Fibroblast of skin of abdomen (primary cell): ENCODE measurements at places on chromosomes 2 and 18.

- no peak for DNase-seq
These were observed 32.3 kb downstream of the ITSN2 start for GRCh38 chr2:24328010-24328409.

DNA sequence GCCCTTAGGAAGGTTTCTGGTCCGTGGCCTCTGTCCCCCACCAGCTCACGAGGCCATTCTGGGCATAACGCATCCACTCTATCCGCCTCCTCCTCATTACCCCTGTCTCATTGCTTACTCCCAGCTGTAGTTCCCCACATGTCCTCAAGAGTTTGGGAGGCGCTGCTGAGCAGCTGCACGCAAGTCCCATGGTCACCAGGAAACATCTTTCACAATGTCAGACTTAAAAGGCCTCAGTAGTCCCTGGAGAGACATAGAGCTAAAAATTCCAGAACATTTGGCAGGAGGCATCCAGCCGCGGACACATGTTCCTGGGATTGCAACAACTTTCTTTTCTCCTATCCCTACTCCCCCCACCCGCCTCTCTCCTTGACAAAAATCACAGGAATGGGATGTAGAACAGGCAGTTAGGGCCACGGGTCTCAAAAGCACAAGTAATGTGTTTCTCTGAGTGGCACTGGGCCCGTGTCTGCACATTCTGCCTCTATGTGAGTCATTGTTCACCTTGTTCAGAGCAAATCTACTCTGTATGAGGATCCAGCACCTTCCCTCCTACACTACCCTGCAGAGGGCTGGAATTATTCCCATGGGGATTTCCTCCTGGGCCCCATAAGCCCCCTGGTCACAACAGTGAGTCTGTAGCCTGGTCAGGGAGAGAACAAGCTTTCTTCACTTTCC, 8.1 kb downstream of the LBH start:
- peak; percentile 93 for DNase-seq

GRCh38 chr18:73511771-73512503, 635.7 kb downstream of the FBXO15 start:
- peak; percentile 42 for DNase-seq

DNA sequence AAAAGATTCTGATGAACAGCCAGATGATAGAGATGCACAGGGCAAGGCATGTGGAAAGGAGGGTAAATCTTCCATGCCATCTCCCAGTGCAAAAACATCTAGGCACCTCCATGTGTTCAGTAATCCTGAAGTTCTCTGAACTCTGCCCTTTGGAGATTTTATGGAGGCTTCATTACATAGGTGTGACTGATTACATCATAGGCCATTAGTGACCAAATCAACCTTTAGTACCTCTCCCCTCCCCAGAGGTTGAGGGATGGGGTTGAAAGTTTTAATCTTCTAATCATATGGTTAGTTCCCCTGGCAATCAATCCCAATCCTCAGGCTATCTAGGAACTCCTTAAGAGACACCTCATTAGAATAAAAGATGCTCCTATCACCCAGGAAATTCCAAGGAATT, 2190.2 kb upstream of the PIK3C3 start:
- DNase-seq: no peak

DNA sequence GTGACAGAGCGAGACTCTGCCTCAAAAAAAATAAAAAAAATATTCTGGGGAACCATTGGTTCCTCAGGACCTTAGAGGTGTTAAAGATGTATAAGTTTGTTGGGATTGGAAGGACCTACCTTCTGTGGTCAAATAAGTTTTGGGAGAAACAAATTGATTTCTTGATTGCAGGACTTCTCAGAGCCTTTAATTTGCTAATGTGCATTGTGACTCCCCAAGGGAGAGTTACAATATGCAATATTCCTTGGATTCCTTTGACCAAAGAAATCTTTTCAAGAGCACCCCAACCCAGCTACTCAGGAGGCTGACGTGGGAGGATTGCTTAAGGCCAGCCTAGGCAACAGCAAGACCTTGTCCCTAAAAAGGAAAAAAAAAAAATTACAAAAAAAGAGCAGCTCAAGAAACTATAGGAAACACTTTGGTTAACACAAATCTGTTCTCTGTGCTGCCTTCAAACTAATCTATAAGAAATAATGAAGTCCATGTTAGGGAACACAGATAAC, 6.5 kb downstream of the NAGK start:
- DNase-seq: no peak

DNA sequence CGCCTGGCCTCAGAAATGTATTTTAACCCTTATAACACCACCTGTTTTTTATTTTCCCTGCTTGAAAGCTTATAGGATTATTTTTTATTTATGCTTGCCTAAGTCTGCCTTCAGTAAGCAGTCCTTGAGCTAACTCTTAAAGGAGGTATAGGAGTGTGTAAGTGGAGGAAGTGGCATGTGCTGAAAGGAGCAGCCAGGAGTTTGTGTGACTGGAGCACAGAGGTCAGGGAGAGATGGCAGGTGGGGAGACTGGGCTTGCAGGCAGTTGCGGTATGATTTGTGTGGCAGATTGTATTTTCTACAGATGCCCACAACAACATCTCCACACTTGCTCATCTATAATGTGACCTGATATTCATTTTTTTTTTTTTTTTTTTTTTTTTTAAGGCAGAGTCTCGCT, 27.2 kb upstream of the PAIP2B start:
- no peak for DNase-seq

DNA sequence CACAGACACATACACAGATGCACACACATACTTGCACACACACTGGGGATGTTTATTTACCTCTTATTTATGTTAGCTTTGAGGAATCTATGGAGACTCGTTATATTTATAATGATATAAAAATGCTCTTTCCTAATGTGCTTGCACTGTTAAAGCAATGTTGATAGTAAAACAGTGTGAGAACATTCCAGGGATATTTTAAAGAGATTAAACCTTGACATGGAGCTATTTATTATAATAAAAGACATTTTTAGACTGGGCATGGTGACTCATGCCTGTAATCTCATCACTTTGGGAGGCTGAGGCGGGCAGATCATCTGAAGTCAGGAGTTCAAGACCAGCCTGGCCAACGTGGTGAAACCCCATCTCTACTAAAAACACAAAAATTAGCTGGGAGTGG, 557.3 kb upstream of the ZNF804A start:
- peak; percentile 9 for DNase-seq

DNA sequence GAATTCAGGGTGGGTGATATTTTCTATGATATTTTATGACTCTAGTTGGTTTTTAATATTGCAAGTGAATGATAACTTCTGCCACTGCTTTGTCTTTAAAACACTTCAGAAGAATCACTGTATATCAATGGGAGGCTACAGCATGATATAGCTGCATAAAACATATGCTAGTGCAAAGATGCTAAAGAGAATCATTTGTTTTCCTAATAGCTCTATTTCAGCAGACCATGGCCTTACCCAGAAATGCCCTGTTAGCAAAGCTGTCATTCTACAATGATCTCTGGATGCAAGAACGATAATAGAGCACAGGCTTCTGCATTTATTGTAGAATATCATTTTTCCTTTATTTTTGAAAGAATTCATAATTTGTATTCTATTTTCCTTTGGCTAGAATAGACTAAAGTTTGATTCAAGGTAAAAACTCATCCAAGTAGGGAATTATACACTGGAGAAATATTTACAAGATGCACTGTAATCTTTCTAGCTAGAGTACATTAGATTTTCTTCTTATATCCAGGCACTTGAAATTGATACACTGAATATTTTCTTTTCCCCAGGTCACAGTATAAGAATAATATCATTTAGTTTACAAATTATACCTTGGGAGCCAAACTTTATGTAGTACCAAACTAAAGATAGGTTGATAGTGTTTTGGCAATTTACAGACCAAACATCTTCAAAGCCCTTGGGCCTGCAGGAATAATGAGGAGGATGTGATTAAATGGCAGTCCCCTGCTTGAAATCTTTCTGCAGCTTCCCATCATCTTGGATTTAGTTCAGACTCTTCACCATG, 252.6 kb upstream of the LINC00305 start:
- DNase-seq: no peak

GRCh38 chr2:19851116-19851695, 50.6 kb downstream of the TTC32 start:
- DNase-seq: no peak

- DNase-seq: no peak
These were observed 124.9 kb upstream of the SMAD7 start for GRCh38 chr18:49075681-49076080.

DNA sequence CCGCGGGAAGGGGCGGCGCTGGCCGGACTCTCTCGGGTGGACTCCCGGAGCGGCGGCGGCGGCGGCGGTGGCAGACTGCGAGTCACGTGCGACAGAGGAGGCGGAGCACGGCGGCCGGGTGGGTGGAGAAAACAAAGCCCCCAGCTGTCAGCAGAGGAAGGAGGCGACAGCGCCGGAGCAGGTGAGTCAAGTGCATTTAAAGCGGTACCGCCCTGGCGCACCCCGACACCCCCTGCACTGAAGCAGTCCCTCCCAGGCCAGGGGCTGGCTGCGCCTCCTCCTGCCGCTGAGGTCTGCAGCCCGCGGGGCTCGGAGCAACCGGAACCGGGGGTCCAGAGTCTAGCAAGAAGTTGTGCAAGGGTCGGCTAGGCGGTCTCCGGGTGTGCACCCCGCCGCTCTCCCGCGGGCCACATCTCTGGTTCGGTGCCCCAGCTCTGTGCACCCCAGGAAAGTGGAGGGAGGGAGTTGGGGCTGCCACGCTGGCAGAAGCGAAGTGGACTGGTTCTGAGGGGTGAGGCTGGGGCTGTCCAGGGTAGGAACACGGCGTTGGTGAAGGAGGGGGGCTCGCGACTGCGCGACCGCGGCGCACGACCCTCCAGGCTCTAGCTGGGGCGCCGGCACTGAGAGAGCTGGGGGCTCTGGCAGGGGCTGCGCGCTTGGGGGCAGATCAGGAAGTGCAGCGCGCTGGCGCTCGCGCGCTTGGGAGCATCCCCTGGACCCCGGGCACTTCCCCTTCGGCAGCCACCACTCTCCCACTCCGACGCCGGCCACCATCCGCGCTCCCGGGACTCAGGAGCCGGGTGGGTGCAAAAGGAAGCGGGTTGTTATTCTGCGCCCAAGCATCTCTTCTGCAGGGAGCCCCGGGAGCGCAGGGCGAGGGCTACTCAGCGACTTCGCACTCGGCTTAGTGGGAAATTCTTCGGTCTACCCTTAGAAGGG, 64.0 kb upstream of the MAPRE2 start:
- DNase-seq: peak; percentile 11

- no peak for DNase-seq
These were observed 381.6 kb downstream of the DSEL start for GRCh38 chr18:67134911-67135310.

DNA sequence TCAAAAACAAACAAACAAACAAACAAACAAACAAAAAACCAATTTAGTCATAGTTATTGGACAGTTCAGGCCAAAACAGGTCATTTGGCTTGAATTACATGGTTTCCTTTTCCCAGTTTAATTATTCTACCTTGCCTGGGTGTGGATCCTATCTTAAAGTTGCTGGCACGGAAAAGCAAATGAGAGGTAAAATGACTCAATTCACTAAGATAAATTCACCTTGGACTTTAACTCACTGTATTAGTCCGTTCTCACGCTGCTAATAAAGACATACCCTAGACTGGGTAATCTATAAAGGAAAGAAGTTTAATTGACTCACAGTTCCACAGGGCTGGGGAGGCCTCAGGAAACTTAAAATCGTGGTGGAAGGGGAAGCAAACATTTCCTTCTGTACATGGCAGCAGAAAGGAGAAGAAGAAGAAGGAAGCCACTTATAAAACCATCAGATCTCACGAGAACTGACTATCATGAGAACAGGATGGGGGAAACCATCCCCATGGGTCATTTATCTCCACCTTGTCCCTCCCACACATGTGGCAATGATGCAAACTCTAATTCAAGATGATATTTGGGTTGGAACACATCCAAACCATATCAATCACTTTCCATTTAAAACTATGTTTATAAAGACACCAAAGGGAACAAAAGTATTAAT, 22.5 kb upstream of the TRAPPC8 start:
- DNase-seq: no peak

GRCh38 chr18:68676913-68677312, 38.0 kb downstream of the TMX3 start:
- peak; percentile 29 for DNase-seq

- peak; percentile 43 for DNase-seq
These were observed 34.6 kb upstream of the IMPA2 start for GRCh38 chr18:11946756-11947155.

GRCh38 chr2:151032741-151033191, 228.9 kb downstream of the RBM43 start:
- peak; percentile 97 for DNase-seq

DNA sequence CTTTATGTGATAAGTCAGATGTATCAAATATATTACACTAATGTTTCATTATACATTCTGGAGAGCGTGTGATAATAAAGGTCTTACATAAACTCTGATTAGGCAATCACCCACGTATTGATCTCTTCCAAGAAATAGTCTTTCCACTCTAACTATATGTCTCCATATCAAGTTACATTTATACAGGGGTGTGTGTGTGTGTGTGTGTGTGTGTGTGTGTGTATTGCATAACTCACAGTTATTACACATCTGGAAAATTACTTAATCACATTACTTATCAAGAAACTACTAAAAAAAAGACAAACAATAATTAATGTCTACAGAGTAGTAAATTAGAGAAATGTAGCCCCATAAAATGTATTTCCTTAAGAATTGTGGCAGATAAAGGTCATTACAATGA, 339.8 kb downstream of the CDH19 start:
- DNase-seq: no peak

DNA sequence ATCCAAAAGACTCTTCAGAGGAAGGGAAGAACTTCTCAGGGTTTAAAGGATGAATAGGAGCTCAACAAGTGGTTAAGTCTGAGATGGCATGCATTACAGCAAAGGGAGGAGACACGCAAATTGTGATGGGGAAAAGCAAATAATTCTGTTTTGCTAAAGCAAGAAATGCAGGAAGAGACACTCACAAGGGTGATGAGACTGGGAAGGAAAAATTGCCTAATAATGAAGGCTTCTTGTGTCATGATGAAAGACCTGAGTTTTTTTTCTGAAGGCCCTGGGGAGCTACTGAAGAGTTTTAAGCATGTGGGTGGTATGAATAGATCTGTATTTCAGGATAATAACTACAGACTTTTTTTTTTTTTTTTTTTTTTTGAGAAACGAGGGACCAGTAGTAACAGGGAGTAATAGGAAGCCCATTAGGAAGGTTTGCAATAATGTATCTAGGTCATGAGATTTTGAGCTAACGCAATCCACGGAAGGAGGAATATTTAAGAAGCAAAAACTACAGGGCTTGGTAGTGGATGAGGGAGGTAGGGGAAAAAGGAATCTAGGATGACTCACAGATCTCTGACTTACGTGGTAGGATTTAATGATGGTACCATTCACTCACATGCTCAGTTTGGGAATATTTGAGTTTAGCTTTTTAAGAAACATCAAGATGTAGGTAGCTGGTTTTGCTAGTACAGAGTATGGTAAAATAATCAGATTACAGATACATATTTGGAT, 16.0 kb upstream of the SERPINB3 start:
- DNase-seq: peak; percentile 28
